ENCODE measurements at places on chromosomes 13 and 19.
A peak's percentile ranks its signal among the peaks of the same experiment; 100 is the strongest.

GRCh38 chr13:98493042-98493712 is 83.7 kb downstream of the STK24 start:
- no peak for DNase-seq

DNA sequence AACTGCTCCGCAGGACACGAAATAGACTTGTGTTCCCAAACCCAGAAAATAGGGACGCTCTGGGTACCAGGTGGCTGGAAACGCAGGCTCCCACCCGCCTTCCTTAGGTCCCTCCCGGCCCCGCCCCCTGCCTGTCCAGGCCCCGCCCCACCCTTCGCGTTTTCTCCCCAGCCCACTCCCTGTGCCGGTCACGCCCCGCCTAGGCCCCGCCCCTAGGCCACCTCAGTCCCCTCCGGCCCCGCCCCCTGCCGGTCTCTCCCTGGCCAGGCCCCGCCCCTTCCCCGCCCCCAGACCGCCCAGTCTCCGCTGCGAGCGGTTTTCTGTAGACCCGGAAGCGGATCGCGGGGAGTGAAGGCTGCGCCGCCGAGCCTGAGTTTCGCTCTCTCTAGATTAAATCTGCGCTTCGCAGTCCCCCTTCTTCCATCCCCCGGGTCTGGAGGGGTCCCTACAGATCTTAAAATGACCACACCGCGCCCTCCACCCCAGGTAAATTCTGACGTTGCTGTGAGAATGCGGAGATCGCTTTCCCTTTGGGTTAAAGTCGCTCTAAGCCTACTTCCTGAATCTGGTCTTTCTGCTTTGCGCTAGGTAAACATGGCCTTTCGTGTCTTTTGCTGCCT is 3.7 kb upstream of the ZNF665 start:
- peak; percentile 96 for DNase-seq

DNA sequence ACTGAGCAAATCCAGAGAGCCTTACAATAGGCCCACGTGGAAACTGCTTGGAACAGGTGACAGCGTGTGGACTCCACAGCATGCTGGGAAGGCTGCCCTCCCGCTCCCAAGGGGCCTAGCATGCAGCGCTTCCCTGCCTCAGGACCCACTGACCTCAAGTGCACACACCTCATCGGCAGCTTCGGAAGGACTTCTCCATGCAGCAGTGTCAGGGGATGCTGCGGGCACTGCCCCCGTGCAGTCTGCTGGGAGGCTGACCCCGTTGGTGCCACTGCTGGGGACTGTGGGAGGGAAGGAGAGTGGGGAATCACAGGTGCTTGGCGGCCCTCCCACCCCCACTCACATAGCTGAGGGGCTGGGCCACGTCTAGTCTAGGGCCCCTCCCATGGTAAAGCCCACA is 17.2 kb downstream of the CAPS start:
- no peak for DNase-seq

- DNase-seq: no peak
These were observed at the start of gene SELENOV for GRCh38 chr19:39514840-39515550. TSS of gene SELENOV (plus strand) at chr19:39515139. CDS start at chr19:39515213, 74 bp downstream.

DNA sequence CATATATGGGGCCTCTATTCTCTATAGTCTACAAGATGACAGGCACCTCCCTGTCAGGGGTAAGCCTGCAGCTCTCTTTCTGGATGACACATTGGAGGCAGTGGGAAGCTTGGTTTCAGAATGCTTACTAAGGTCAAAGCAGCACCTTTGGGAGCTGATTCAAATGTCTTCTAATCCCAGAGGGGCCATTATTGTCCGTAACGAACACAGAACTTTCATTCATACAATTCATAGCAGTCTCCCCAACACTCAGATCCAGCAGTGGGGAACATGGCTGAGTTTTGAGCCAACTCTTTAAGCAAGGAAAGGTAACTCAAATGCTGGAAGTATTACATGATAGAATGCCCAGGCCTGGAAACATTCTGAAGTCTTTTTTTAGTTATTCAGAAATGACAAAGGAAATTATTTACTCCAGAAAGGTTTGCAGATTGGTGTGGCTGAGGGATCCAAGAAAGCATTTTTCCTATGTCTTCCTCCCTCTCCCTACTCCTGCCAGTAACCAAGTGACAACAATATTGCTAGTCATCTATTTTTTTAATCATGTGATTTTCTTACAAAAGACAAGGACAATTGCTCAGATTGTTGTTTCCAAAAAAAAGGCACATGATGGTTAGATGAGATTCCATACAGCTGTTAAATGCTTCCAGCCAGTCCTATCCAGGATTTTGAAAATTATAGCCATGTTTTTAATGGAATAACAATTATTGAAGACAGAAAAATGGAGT is 118.7 kb downstream of the FOXO1 start:
- DNase-seq: no peak

DNA sequence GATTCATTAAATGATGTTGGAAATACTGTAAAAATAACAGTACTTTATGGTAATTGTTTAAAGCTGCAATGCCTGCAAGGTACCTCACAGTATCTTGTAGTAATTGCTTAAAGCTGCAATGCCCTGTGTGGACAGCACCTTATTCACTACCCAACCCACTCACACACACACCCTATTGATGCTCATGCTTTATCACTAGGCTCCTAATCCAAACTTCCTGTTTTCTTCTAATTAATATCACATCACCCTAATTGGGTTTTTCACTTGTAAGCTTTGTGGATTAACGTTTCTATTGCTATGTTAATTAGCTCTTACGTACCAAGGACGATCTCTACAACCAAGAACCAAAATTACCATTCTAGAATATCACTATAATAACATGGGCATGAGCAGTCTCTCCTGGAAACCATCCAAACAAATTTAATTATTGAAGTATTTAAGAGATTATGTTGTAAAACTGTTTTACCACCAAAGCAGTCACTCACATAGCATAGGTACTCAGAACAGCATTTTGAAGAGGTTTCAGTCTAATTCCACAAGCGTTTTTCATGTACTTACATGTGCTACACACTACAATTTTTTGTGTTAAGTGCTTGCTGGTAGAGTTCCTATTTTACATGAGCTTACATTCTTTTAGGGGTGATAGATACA is 303.8 kb downstream of the PCDH9 start:
- DNase-seq: no peak

Measured in CD4-positive, alpha-beta T cell treated with Interleukin-1 beta for 1 hour (primary cell).